ENCODE measurements at places on chromosomes 12 and 14.

GRCh38 chr14:71230897-71231296 lies 323.6 kb downstream of the PCNX1 start:
- DNase-seq: no peak

DNA sequence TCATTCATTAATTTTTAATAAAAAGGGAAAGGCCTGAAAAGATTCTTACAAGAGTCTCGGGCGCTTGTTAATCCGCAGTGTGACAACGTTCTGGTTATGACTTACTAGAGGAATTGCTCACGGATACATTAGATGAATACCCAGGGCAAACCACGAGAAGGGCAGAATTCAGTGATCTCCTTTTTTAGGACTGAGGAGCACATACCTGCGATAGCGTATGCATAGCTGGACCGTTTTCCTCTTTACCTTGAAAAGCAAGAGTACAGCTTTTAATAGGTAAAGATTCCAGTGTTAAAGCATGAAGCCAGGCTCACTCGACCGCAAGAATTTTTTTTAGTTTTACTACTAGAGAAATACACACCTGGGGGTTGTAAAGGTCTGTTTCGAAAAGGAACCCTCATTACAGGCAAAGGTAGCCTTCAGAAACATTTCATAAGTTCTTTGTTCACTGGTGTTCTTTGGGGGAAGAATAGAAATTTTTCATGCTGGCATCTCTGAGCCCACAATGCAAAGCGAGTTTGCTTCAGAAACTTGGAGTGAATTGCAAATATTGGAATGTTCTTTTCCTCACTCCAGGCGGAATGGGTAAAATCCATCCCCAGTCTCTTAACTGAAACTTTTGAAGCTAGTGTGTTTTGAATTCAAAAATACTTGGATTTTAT lies 953 bp downstream of the MAPK1IP1L start:
- no peak for DNase-seq

DNA sequence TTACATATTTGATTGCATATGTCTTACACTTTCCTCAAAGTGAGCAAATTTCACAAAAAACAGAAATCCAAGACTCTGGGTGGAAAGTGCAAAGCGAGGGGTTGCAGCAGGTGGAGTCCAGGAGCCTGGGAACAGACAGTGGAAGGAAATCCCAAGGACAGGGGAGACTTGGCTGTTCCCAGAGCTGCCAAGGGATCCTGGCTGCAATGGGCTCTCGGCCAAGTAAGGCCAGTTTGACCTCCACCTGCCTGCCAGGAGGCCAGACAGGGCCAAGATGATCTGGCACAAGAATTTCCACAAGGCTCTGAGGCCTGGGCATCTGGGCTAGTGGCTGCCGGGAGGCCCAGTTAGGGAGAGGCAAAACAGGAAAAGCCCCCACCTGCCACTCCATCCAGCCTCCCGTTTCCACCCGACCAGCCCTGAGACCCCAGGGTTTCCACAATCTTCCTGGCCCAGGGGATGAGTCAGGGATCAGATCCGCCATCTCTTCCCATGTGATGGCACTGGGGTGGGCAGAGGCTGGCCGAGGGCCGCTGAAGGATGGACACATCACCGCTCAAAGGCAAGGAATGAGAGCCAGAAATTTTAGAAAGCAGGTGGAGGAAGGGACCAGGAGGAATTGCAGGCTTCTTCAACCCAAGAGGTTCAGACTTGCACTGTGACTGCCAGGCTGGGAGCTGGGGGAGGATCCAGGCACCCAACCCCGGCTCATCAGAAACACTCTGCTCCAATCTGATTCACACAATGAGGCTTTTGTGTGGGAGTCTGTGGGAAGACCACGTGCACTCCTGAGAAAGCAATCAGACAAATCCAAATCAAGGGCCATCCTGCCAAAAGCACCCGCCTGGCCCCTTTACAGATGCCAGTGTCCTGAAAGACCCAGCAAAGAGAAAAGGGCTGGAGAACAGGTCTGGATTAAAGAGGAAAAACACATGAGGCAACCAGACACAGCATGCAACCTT lies 16.3 kb downstream of the SCARB1 start:
- no peak for DNase-seq

- peak; percentile 39 for DNase-seq
Observed at GRCh38 chr12:50597200-50598195, 92.7 kb downstream of the DIP2B start.

- no peak for DNase-seq
Observed at GRCh38 chr12:131774576-131775391, 53.4 kb upstream of the MMP17 start.

- no peak for DNase-seq
Observed at GRCh38 chr14:75725481-75725880, 64.4 kb downstream of the TTLL5 start.

DNA sequence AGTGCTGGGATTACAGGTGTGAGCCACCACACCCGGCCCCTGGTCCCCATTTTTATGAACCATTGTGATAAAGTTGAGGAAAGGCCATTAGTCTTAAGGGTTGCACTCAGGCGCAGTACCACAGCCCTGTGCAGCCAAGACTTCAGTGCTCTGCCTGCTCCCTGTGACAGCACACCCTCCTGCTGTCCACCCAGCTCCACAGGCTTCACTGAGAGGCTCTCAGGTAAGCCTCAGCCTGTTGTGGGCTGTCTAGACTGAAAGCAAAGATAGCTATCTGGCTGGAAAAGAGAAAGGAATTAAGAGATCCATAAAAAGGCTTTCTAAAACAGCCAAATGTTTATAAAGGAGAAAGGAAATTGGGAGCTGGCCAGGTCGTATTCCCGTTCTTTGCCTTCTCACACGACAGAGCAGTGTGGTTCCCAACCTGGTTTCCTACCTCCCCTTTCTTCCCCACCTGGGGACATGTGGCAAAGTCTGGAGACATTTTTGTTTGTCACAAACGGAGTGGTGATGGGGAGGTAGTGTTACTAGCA lies 19.1 kb upstream of the DNM1L start:
- DNase-seq: no peak

GRCh38 chr12:105756961-105757360 lies 381.8 kb downstream of the NUAK1 start:
- no peak for DNase-seq

- DNase-seq: no peak
Observed at GRCh38 chr12:112971248-112971647, 7.1 kb upstream of the OAS2 start.

DNA sequence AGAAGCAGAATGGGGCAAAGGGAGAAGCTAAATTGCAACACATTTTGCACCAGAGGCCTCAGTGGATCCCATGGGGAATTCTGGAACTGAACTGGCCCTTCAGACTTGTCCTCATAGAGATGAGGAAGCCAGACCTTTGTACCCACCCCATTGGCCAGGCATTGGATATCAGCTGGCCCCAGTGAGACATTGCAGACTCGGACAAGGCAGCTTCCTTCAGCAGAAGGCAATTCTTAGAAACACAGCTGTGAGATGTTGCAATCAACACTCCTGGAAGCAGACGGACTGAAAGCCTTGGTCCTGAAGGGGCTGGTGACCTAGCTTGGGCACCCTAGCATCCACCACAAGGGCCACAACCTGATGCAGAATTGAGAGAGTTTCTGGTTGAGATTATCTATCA lies 218.1 kb downstream of the MSRB3 start:
- no peak for DNase-seq

DNA sequence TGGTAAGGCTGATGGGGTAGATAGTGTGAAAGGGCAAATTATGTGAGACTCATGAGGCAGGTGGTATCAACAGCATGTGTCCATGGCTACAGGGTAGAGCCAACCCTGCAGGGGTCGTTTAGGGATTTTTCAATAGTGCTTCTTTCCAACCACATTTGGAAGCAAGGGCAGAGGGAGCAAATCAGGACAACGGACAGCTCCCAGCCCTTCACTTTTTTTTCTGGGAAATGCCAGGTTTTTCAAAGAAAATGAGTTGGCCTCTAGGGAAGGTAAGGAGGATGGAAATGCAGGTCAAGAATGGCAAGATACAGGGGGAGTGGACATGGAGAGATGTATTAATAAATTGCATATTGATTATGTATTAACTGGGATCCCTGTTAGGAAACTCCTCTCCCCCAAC lies 4.9 kb upstream of the CMA1 start:
- DNase-seq: no peak

DNA sequence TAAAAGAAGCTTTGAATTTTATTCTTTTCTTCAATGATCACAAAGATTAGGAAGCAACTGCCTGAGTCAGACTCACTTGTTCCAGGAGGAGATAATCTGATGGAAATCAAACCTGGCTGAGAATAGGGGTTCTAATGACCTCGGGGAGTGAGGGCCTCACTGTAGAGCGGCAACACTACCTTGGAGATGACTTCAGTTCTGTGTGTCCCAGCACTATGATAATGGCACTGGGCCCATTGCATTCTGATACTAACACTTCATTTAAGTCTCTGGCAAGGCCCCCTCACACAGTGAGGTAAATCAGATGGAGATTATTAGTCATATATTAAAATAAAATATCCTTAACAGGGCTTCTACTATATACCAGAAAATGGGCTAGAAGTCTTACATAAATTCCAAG lies 233.3 kb upstream of the EGLN3 start:
- DNase-seq: no peak

GRCh38 chr12:130863298-130863697 lies 8.6 kb upstream of the RAN start:
- no peak for DNase-seq

GRCh38 chr14:51552275-51552674 lies 99.4 kb upstream of the FRMD6 start:
- no peak for DNase-seq

- no peak for DNase-seq
Observed at GRCh38 chr12:108717243-108717642, 14.1 kb downstream of the CORO1C start.

- DNase-seq: no peak
Observed at GRCh38 chr12:96078231-96079135, 43.1 kb upstream of the LTA4H start.

DNA sequence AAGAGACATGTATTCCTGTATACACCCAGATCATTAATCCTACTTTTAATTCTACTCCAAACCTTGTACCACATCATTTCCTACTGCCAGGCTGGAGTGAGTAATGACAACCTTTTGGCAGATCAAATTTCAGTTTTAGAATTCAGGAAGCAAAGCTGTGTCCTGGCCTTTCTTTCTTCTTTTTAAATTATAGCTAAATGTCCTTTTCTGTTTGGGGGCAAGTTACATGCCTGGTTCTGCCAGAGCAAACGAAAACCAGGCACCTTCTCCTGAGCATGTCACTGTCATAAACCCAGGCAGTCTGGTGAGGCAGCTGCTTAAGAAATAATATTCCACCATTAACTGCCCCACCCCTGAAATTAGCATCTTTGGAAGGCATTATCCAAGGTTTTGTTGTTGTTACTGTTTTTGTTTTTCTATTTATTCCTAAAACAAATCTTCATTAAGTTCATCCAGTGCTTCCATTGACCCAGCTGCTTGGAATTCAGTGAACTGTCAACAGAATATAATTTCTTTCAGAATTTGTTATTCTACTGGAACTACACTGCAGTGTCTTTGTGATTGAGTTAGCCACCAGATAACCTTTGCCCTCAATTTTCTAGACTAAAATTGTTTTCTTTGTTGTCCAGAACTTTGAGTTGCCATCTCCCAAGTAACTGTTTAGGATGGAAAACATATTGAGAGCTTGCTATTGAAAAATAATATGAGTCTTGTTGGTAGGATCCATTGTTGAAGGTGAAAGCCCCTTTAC lies 33.2 kb downstream of the SAMD4A start:
- no peak for DNase-seq

DNA sequence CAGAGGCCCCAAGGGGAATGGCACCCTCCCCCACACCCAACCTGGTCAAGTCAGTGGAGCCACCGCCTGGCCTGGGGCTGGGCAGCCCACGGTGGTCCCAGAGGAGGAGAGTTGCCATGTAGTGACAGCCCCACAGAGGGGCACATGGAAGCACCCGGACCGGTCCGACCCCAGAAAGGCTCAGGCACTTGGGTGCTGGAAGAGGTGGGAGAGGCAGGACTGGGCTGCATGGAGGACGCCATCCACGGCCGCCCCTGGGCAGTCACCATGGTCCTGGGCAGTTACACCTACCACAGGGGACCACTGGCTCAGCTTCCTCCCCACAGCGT lies 37.9 kb upstream of the TMEM179 start:
- DNase-seq: no peak

DNA sequence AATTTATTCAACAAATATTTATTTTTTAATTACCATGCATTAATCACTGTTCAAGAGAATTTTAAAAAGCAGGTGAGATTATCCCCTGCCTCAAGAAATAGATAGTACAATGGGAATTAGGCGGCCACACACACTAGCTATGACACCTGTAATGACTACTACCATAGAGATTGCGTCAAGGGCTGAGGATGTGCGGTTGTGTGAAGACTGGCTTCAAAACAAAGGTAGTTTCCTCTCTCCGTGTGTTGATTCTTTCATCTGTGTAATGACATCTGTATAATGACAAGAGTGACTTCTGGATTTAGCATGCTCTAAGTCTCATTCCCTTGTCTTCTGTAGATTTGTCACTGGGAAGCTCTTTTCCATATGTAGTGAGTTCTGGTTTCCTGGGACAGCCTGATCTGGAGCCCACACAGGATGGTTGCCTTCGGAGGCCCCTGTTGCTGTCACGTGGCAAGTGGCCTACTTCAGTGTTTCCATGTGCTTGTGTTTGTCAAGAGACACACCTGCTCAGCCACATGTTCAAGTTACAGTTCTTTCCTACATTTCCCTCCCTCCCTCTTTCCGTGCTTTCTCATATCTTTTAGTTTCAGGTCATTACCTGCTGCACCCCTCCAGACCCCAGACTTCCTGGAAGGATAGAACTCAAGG lies 64.3 kb downstream of the GALNT8 start:
- no peak for DNase-seq

- no peak for DNase-seq
Observed at GRCh38 chr12:16658699-16659098, 52.7 kb upstream of the LMO3 start.

DNA sequence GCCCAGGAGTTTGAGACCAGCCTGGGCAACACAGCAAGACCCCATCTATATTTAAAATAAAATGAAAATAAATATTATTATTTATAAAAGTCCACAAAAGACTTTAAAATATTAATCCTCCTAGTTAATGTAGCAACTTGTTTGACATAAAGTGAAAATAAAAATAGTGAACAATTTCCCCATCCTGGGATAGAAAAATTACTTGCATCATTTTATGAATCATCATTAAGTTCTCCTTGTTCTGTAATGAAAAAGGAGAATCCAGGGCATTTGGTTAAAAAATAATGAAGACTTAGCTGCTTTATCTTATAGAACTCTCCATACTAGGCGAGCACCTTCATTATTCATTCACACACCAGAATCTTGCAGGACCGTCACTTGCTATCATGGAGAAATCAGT lies 66.1 kb downstream of the ELK3 start:
- DNase-seq: no peak

DNA sequence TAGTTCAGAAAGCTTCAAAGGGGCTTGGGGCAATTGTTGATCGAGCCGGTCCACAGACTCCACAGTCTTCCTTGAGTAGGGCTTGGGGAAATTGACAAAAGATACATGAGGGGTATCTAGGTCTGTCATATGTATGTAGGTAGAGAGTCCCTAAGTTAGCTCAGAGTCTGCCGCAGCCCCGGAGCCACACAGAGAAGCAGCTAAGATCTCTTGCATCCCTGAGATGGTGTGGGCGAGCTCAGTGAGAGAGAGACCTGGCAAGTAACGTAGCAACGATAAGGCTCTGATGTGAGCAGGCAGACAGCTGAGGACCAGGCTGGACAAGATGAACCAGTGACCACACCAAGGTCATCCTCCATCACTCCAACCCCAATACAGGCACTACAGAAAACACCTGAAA lies 297.6 kb downstream of the TMEM132D start:
- DNase-seq: no peak

- DNase-seq: no peak
Observed at GRCh38 chr12:110739488-110739887, 3.2 kb downstream of the PPP1CC start.

GRCh38 chr12:9615420-9616136 lies 7.9 kb upstream of the KLRB1 start:
- DNase-seq: no peak

All from activated CD4-positive, CD25-positive, alpha-beta regulatory T cell treated with anti-CD3 and anti-CD28 coated beads, Interleukin-2, amount 50 U/mL, for 72 hours (primary cell).